ENCODE measurements at places on chromosomes 13 and 19. TPM values are rescaled to one million over a fixed set of nuclear protein-coding genes. Genes with fewer than 3 reads are reported as not detected.

Gene SHISA7
- not detected for total RNA-seq

Gene LGI4
- not detected for total RNA-seq

Gene PNMA8B
- not detected for total RNA-seq

Gene ARID3A
- 10.8 TPM for total RNA-seq

Gene ECSIT
- 32.4 TPM for total RNA-seq

Gene FFAR2
- not detected for total RNA-seq

Gene CCL25
- not detected for total RNA-seq

Gene KIR2DL4
- not detected for total RNA-seq

DNA sequence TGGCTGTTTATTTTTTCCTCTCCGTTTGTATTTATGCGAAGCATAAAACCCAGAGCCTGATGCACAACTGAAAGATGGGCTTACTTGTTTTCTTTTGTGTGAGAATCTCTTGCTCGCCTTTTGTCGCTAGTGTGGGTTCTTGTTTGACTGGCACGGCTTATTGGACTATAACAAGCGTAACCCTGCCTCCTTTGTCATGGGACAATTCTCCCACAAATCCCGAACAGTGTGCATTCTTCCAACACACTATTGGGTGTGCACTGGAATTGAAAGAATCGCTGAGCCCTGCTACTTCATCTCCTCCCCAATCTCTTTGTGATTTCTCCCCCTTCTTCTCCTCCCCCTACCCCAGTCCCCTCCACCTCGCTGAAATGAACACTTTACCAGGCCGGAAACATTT is 110.8 kb downstream of the ZIC5 start:
- no peak overlapping the region for H3K27ac ChIP-seq
- no peaks in the 10 kb centered on the region for H3K36me3 ChIP-seq
- no peak overlapping the region for H3K4me3 ChIP-seq
- no peaks in the 10 kb centered on the region for H3K4me1 ChIP-seq

- peak overlapping the region; percentile 26 for H3K4me3 ChIP-seq
- DNase-seq, result peak; percentile 79
- H3K27me3 ChIP-seq, result no peaks in the 10 kb centered on the region
- H3K36me3 ChIP-seq, result no peaks in the 10 kb centered on the region
These were observed 5.3 kb upstream of the DOCK9 start for GRCh38 chr13:98983182-98983581.

DNA sequence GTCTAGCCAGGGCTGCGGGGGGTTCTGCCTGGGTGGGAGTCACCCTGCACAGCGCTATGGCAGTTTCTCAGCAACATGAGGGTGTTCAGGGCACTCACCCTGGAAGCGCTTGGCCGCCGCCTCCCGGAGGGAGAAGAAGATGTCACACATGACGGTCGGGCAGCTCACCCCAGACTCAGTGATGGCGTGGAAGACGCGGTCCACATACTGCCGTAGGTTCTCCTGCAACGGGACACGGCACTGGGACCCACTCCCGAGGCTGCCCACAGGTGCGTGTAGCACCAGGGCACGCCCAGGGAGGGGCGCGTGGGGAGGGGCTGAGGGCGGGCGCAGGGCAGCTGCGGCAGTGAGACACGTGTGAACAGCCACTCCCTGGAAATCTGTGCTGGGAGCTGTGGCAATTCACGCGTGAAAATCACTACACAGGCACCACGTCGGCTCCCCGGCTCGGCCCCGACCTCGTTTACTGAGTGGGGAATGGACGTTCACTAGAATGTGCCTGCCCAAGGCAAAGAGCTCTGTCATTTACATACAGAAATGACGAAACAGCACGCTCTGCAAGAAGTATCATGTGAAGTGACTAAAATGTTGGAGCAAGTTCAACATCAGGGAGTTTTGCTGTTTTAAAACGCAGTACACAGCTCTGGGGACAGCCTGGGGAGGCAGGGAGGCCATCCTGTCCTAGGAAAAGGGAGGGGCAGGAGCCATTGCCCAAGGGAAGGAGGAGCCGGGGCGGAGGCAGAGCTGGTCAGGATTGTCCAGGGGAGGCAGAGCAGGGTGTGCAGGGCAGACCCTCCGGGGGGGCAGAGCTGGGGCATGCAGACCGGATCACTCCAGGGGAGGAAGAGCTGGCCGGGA is 41.5 kb upstream of the C13orf46 start:
- DNase-seq, result no peak
- H3K4me1 ChIP-seq, result no peaks in the 10 kb centered on the region
- H3K27ac ChIP-seq, result no peak overlapping the region
- no peaks in the 10 kb centered on the region for H3K27me3 ChIP-seq
- no peak overlapping the region for H3K4me3 ChIP-seq

DNA sequence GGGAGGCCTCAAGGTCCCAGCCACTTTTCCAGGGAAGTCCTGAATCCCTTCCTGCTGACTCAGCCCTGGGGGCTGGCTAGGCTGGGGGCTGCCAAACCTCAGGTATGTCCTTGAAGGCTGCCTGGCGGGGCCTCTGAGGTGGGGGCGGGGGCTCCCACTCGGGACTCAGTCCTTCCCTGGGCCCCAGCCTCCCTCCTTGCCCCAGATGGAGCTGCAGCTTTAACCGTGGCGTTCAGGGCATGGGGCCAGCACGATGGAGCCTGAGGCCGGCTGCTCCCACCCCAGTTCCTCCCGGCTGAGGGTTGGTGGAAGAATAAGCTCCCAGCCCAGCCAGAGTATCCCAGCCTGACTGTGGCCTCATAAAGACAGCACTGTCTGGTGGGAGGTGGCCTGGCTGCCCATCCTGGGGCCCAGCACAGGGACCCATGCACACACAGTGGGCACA is 12.4 kb downstream of the CILP2 start:
- no peak for DNase-seq
- no peak overlapping the region for H3K27ac ChIP-seq
- H3K27me3 ChIP-seq, result no peaks in the 10 kb centered on the region
- no peaks in the 10 kb centered on the region for H3K4me1 ChIP-seq
- H3K36me3 ChIP-seq, result no peaks in the 10 kb centered on the region
- H3K4me3 ChIP-seq, result no peak overlapping the region

DNA sequence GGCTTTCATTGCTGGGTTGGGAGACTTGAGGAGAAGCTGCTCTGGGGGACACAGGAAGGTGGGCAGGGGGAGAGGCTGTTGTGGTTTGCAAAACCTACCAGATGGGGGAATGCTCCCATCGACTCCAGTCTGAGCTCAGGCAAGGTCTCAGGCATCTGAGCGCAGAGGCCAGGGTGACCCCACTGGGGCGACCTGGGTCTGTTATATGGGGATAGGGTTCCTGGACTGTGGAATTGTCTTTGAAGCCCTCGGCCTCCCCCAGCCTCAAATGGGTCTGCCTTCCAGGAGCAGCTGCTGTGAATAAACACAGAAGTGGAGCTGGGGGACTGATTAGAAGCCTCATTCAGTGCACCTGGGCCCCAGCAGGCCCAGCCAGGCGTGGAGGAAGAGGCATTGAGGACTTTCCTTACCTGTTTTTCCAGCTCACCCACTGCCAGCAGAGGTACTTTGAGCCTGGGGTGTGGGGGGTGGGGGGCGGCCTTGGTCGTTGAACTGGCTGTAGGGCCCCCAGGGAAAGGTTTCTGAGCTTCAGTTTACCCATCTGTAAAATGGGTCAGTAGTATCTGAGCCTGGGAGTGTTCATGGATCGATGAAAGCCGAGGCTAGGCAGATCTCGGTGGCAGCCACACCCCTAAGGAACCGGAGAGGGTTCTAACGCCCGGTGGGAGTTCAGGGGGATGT is 1.4 kb downstream of the CERS4 start:
- H3K36me3 ChIP-seq, result no peaks in the 10 kb centered on the region
- H3K27me3 ChIP-seq, result peaks cover 4% of the 10 kb centered on the region

DNA sequence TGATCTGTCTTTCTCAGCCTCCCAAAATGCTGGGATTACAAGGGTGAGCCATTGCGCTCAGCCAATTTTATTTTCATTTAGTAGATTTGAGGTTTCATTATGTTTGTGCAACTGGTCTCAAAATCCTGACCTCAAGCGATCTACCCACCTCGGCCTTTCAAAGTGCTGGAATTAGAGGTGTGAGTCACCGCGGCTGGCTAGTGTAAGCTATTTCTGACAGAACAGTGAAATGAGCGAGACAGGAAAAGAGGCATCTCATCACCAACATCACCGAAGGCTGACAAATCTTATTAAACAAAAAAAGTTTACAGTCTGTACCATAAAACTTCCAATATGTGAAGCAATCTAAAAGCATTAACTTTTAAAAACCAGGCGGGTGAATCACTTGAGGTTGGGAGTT is 12.2 kb upstream of the ZNF888 start:
- no peaks in the 10 kb centered on the region for H3K36me3 ChIP-seq
- DNase-seq, result no peak
- no peaks in the 10 kb centered on the region for H3K4me1 ChIP-seq
- H3K27me3 ChIP-seq, result no peaks in the 10 kb centered on the region
- H3K4me3 ChIP-seq, result no peak overlapping the region

DNA sequence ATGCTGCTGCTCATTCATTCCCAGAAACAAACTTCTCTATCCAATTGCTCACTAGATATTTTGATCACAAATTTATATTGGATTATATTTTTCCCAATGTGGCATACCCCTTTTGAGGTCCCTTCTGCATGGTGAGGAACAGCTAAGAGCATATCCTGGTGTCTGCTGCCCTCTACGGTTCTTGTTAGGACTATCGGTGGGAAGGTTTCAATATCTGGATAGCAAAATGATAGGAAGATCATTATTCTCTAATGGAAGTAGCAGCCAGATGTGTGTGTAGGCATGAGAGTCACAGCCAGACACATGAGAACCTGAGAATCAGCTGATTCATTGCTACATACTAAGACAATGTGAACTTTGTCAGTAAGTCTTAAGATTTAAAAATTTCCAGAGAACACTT is 1422.4 kb upstream of the MIR17HG start:
- H3K27ac ChIP-seq, result no peak overlapping the region
- DNase-seq, result peak; percentile 56
- no peaks in the 10 kb centered on the region for H3K36me3 ChIP-seq
- H3K27me3 ChIP-seq, result no peaks in the 10 kb centered on the region

- H3K4me3 ChIP-seq, result no peak overlapping the region
- DNase-seq, result no peak
- H3K27ac ChIP-seq, result no peak overlapping the region
- H3K27me3 ChIP-seq, result no peaks in the 10 kb centered on the region
These were observed 144.2 kb downstream of the SPRY2 start for GRCh38 chr13:80196756-80197155.

DNA sequence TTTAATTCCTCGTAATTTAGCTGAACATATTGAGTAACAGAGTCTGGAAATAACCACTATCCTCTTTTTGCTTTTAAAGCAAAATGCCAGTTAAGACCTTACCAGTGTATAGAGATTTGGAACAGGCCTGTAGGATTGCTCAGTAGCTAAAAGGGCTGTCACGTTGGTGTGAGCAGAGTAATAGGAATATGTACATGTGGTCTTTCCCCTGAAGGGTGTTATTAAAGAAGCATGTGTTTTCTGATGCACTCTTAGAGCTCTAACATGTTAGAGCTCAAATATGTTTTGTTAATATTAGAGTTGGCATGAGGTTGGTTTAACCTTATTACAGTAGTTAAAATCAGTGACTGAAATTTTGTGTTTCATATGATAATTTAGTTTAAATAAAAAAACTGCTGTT is 172.9 kb downstream of the PDS5B start:
- H3K27ac ChIP-seq, result no peak overlapping the region
- no peaks in the 10 kb centered on the region for H3K4me1 ChIP-seq
- no peaks in the 10 kb centered on the region for H3K36me3 ChIP-seq
- no peak for DNase-seq
- H3K4me3 ChIP-seq, result no peak overlapping the region
- H3K27me3 ChIP-seq, result no peaks in the 10 kb centered on the region

- H3K36me3 ChIP-seq, result no peaks in the 10 kb centered on the region
- DNase-seq, result no peak
- peaks cover 38% of the 10 kb centered on the region for H3K4me1 ChIP-seq
- H3K4me3 ChIP-seq, result no peak overlapping the region
- no peak overlapping the region for H3K27ac ChIP-seq
These were observed 8.4 kb downstream of the PPP6R1 start for GRCh38 chr19:55250262-55251036.

- H3K27ac ChIP-seq, result no peak overlapping the region
- H3K4me3 ChIP-seq, result no peak overlapping the region
- DNase-seq, result no peak
- H3K36me3 ChIP-seq, result no peaks in the 10 kb centered on the region
- H3K27me3 ChIP-seq, result peaks cover 12% of the 10 kb centered on the region
- H3K4me1 ChIP-seq, result peaks cover 3% of the 10 kb centered on the region
These were observed 21.2 kb upstream of the MCF2L start for GRCh38 chr13:112947796-112948195.

DNA sequence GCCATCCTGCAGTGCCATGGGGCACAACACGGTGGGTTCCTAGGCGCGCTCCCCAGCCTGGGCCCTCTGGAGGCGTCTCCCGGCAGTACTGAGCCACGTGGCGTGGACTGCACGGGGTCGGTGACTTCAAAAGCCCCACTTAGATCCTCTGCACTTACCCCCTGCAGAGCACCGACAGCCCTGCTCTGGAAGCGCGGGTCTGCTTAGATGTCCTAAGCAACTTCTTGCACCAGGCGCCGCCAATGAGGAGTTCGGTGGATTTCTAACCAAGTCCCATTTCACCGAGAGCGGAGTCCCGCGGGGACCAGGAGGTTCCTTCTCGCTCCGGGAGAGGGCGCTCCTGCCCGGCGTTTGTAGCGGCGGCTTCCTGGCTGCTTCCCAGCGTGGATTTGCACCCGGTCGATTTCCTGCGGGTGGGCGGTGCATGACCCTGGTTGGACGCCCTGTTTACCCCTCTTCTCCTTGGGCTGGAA is 25.2 kb upstream of the ZNF845 start:
- no peak overlapping the region for H3K27ac ChIP-seq
- H3K4me3 ChIP-seq, result no peak overlapping the region
- DNase-seq, result peak; percentile 6
- H3K27me3 ChIP-seq, result no peaks in the 10 kb centered on the region
- no peaks in the 10 kb centered on the region for H3K4me1 ChIP-seq

- H3K4me1 ChIP-seq, result peaks cover 40% of the 10 kb centered on the region
- no peak overlapping the region for H3K4me3 ChIP-seq
- H3K27ac ChIP-seq, result no peak overlapping the region
These were observed 16.8 kb upstream of the CPB2 start for GRCh38 chr13:46121597-46122163.

GRCh38 chr13:34312578-34312977 is 494.6 kb downstream of the RFC3 start:
- no peaks in the 10 kb centered on the region for H3K4me1 ChIP-seq
- H3K36me3 ChIP-seq, result no peaks in the 10 kb centered on the region
- no peak overlapping the region for H3K27ac ChIP-seq
- no peak for DNase-seq
- no peaks in the 10 kb centered on the region for H3K27me3 ChIP-seq

DNA sequence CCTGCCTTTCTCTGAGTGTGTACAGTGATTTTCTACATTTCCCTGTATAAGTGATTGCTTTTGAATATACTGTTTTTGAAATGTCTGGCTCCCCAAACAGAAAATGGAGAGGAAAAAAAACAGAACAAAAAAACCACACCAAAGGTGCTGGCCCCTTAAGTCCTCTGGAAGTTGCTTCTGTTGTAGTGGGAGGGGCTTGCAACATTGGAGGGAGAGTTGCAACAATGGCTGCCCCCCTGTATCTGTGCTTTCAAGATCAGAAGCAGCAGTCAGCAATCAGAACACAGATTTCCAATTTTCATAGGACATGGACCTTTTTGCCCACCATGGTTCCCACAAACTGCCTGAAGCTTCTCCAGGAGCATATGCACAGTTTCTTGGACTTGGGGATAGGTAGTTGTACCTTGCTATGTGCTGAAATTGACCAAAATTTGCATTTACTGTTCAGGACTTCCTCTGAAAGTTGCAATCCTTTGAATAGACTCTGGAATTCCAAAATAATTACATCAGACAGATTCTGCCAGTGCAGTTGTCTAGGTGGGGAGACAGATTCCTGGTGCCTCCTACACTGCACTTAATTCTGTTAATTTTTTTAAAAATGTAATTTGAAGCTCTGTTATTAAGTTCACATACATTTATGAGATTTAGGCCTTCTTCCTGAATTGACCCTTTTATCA is 13.8 kb downstream of the BIVM start:
- H3K36me3 ChIP-seq, result peaks cover 2% of the 10 kb centered on the region
- peaks cover 2% of the 10 kb centered on the region for H3K4me1 ChIP-seq
- no peak overlapping the region for H3K4me3 ChIP-seq
- H3K27me3 ChIP-seq, result no peaks in the 10 kb centered on the region
- DNase-seq, result no peak
- H3K27ac ChIP-seq, result no peak overlapping the region
